Liver (tissue), 10 donors: ENCODE measurements at places on chromosomes 13 and 19.
A peak's percentile ranks its signal among the peaks of the same experiment; 100 is the strongest.

GRCh38 chr13:111668451-111668850, 348.0 kb downstream of the TEX29 start:
- DNase-seq: no peak

GRCh38 chr13:38900188-38900587, 90.4 kb downstream of the STOML3 start:
- DNase-seq: no peak

GRCh38 chr13:85799097-85799582, at the start of gene SLITRK6:
TSS of gene SLITRK6 (minus strand) at chr13:85799419. CDS start at chr13:85796508, 2,911 bp downstream.
- no peak for DNase-seq

GRCh38 chr13:41364043-41364442, 53.0 kb downstream of the NAA16 start:
- no peak for DNase-seq

DNA sequence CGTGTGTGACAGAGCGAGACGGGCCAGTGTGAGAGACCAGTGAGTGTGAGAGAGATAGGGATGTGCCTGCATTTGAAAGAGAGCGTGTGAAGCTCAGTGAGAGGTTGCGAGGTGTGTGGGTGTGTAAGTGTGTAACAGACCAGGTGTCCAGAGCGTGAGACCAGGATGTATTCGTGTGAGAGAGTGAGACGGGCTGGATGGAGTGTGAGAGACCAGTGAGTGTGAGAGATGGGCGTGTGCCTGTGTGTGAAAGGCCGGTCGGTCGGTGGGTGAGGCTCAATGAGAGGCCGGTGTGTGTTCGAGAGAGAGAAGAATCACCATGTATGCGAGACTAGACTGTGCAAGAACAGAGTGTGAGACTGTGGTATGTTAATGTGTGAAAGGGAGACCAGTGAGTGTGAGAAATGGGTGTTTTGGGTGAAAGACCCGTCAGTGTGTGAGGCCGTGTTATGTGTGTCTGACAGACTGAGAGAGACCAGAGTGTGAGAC, 679 bp downstream of the ZNF471 start:
- DNase-seq: no peak

DNA sequence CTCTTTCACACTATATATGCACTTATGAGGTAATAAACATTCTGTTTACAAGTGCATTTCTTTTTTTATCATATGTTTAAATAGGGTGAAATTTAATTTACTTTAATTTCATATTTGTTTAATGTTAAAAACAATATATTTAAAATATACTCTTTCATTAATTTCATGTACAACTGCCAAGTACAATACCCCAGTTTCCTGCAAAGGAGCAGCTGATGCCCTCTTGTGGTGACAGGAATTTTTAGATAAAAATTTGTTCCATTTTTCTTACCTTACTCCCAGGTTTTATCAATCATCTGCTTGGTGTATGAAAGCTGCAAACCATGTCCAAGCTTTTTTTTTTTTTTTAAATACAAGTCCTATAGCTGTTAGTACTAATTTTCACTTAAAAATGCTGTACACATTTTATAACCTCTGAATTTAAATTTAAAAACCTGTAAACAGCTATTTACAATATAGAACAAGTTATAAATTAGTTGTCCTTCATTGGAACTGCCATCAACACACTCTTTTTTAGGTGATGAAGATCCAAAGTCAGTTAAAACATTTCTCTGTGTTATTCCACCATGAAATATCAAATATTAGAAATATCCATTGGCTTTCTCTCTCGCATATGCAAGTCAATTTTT, 4.9 kb downstream of the PCDH20 start:
- DNase-seq: no peak

DNA sequence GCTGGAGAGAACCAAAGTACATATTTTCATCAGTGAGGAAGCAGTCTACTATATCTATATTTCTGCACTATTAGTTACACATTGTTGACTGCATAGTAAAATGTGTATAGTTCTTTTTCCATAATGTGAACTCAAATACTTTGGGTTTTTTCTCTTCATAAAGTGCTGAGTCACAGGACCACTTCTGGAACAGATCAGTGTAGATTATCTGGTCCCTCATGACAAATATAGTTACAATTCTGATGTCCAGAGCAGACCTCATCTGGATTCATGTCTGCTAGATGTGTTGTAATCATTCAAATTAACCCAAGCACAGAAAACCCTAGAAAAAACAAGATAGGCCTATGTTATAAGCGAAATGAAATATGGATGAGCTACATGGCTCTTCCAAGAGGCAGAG, 171.4 kb downstream of the SUCLA2 start:
- no peak for DNase-seq

DNA sequence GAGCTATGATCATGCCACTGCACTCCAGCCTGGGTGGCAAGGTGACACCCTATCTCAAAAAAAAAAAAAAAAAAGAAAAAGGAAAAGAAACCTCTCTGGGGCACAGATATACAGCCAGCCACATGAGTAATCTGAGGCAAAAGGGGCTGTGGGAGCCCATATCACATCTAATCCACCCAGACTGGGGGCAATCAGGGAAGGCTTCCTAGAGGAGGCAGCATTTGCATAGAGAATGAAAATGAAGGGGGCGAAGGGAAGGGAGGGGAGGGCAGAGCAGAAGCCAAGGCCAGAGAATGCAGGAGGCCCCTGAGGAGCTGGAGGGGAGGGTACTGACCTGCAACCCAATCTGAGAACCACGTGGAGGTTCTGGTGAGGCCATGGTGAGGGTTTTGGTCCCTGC, 13.2 kb downstream of the STXBP2 start:
- no peak for DNase-seq

DNA sequence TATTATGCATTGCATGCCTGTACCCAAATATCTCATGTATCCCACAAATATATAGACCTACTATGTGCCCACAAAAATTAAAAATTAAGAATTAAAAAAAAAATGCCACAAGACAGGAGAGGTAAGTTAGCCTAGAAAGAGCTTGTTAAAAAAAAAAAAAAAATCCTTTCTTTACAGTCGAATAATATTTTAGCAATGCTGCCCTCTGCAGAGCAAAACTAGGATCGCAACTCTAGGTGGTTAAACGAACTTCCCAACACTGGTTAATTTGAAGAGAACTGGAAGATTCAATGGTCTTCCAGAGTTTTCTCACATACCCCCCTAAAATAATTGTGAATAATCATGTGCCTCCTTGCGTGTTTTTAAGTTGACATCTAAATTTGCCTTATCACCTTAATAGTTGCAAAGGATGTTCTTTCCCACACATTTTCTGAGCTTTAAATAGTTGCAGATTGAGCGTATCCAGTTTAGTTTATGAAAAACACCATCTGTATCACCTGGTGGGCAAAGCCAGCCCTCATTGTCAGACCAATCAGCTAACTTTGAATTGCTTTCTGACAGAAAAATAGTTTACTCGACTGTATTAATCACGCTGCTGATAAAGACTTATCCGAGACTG, 47.4 kb upstream of the RCBTB2 start:
- peak; percentile 73 for DNase-seq

- no peak for DNase-seq
Observed at GRCh38 chr13:104810242-104810641, 1725.2 kb downstream of the EFNB2 start.

DNA sequence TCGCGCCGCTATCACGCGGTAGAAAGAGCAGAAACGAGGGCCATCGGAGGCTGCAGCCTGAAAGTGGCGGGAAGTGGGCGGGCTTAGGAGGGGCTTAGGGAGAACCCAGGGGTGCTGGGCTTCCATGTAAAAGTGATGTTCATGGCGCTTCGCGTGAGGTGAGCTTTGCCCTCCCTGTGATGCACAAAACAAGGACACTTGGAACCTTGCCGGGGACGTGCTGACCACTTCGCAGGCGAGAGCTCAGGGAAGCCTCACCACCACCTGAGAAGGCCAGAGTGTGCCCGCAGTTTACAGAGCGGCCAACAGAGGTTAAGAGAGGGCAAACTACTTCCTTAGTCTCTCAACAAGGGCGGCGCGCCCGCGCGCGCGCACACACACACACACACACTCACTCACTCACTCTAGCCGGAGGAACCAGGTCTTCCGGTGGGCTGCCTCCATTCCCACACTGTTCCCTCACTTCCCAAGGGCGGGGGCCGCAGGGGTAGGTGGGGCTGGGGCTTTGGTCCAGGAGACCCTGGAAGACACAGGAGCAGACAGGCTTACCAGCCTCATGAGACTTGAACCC, 651 bp downstream of the GAPDHS start:
- no peak for DNase-seq

- DNase-seq: no peak
Observed at GRCh38 chr19:15115762-15116615, 8.8 kb downstream of the SYDE1 start.

DNA sequence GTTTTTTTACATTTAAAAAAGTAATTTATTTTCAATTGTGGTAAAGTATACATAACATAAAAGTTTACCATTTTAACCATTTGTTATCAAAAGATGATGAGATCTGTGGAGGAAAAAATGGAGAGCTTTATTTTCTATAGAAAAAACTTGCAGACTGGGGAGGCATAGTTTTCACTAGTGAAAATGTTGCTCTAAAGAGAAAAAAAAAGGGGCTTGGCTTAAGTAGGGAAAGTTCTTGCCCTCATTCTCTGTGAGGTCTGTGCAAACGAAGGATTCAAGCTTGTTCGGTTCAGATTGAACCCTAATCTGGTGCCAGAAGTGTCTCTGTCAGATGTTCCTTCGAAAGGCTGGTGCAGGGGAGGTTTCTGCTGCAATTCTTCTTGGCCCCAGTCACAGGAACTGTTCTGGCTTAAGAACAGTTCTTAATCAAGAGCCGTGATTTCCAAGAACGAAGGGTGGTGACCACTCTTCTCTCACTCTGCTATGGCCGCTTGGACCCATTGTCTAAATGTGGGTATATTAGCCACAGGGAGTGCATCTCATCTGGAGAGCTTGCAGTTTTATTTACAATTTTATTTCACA, 42.1 kb downstream of the PCCA start:
- DNase-seq: no peak

DNA sequence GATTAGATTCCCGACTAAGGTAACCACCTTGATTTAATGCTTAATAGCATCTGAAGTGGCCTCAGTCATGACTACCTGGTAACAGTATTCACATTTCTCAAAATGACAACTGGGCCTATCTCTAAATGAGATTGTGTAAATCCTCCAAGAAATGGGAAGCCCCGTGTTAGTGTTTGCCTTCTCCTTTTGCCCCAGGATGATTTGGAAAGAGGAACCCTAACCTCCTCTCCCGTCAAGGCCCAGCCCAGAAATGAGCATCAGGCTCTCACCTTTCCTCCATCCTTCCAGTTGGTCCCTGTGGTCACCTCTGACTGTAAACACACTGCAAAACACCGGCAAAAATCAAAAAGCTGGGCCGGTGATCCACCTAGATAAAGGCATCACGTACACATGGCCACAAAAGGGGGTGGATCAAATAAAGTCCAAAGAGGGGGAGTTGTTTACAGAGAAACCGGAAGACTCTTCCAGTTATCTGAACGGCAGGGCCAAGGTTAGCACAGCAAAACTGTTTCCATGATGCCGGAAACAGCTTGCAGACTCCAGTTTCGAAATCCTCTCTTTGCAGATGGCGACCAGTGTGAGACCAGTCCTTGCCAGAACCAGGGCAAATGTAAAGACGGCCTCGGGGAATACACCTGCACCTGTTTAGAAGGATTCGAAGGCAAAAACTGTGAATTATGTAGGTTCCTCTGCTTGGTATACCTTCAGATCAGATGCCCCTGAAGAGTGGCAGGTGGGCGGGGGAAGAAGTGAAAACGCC, 16.4 kb downstream of the F10 start:
- DNase-seq: no peak

GRCh38 chr19:48913114-48913889, 13.2 kb downstream of the NUCB1 start:
- DNase-seq: no peak

- no peak for DNase-seq
Observed at GRCh38 chr13:101346942-101347728, 69.2 kb downstream of the NALCN start.

- no peak for DNase-seq
Observed at GRCh38 chr19:48950830-48951519, 3.7 kb upstream of the BAX start.

GRCh38 chr19:17113127-17113785, 37.7 kb downstream of the MYO9B start:
- DNase-seq: no peak

DNA sequence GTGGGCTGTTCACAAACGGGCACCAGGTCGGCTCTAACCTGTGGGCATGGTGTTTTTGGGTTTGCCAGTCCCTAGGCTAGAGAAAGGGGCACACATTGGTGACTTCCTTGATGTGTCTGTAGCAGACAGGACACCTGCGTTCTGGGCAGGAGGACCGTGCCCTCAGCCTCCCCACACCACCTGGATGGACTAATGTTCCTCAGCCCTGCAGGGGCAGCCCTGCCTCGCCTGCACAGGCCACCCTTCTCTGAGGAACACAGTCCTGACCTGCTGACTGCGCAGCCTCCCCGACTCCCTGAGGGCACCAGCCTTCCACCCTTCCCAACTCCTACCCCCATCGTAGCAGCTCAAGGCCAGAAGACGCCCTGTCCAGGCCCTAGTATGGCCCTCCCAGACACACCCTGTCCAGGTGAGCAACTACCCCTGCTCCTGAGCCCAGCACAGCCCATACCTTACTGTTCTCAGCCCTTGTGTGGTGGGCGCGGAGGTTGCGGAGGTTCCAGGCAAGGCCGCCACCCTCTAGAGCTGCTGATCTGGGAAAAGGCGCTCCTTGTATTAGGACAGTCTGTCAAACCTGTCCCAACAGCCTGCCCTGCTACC, 55.7 kb downstream of the GGACT start:
- no peak for DNase-seq

DNA sequence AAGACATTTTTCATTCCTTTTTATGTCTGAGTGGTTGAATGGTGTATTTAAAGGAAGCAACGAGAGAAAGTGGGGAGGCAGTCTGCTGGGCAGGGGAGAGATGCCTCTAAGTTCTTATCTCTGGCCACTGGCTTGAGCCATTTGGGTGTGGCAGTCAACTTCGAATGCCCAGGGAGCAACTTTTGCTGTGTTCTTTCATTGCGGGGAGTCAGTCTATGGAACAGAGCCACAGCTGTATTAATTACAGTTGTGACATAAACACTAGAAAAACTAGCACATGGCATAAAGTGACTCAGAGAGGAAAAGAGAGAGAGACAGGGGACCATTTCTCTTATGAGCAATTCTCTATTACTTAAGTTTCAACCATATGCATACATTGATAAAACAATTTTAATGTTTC, 40.4 kb upstream of the PDCD5 start:
- peak; percentile 37 for DNase-seq

- DNase-seq: no peak
Observed at GRCh38 chr13:31053091-31053490, 108.6 kb downstream of the HSPH1 start.
